Stimulated activated CD8-positive, alpha-beta memory T cell treated with anti-CD3 and anti-CD28 coated beads, Interleukin-4, amount 100 ng/mL, for 4 hours (primary cell): ENCODE measurements at places on chromosomes 6 and 20.

- DNase-seq: no peak
Observed at GRCh38 chr20:43138061-43138770, 51.5 kb downstream of the PTPRT start.

GRCh38 chr6:165245287-165245686 lies 64.1 kb downstream of the C6orf118 start:
- DNase-seq: no peak

DNA sequence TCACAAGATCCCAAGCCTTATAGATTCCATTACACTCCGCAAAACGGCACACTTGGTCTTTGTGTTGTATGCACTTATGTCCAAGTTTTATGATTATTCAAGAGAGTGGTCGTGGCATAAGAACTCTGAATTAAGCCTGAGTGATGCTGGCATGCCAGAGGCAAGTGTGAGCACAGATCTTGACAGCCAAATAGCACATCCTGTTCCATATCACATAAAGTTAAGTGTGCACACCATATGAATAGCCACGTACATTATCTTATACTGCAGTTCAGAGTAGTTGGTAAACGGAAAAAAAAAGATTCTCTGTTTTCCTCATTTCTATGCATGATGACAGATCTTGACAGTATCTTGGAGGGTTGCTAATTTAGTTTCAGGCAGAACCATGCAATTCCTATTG lies 727.3 kb upstream of the FLRT3 start:
- DNase-seq: no peak

GRCh38 chr20:60926831-60927230 lies 325.2 kb upstream of the CDH4 start:
- no peak for DNase-seq

- DNase-seq: no peak
Observed at GRCh38 chr20:11118802-11119380, 445.1 kb upstream of the JAG1 start.

DNA sequence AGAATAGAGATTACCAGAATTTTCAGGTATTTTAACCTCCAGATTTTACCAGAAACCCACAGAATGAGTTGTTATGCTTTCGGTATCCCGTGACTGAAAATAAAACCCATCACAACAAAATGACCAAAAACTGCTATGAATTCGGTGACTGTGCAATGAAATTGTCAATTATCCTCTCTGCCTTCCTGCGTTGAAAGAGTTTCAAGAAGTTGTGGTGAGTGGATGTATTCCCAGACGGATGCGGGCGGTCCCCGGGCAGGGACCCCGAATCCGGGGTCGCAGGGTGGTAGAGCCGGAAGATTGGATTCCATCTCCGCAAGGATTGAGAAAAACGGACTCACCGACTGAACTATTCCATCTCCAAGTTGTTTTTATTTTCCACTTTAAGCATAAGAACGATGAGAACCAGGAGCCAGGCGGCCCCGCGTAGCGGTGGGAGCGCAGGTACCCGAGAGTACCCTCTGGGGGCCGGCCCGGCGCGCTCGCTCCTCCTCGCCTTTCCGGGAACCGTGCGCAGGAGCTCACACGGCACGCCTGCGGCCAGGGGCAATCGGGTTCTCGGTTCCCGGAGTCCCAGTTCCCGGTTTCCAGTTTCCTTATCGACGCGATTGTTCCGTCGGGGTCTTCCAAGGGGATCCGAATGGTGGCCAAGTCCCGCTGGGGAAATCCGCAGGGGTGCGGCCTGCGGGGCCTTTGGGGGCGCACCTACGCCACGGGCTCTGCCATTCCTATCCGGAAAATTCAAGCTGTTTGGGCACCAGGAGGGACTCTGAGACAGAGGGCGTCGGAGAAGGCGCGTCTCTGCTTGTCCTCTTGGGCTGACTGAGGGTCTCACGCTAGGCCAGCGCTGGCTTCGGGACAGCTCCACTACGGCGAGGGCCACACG lies 104.9 kb upstream of the PRDM1 start:
- no peak for DNase-seq

GRCh38 chr20:54680439-54680838 lies 205.0 kb downstream of the DOK5 start:
- no peak for DNase-seq

- DNase-seq: no peak
Observed at GRCh38 chr6:2502096-2502997, 248.4 kb downstream of the MYLK4 start.

DNA sequence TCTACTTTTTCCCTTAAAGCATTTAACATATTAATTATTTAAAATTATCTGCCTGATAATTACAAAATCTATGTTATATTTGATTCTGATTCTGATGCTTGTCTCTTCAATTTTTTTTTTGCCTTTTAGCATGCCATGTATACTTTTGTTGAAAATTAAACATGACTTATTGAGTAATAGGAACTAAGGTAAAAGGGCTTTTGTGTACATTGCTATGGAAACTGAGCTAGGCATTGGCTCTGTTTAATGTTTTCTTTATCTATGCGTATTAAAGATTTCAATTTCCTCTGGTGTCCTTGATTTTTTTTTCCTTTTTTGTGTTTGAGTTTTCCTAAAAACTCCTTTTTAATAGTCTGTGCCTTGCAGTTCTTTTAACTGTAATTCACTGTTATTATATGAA lies 805.2 kb downstream of the DHX35 start:
- no peak for DNase-seq

- no peak for DNase-seq
Observed at GRCh38 chr6:20237677-20238460, 25.6 kb upstream of the MBOAT1 start.

GRCh38 chr20:19161336-19161735 lies 51.1 kb upstream of the SLC24A3 start:
- DNase-seq: no peak

DNA sequence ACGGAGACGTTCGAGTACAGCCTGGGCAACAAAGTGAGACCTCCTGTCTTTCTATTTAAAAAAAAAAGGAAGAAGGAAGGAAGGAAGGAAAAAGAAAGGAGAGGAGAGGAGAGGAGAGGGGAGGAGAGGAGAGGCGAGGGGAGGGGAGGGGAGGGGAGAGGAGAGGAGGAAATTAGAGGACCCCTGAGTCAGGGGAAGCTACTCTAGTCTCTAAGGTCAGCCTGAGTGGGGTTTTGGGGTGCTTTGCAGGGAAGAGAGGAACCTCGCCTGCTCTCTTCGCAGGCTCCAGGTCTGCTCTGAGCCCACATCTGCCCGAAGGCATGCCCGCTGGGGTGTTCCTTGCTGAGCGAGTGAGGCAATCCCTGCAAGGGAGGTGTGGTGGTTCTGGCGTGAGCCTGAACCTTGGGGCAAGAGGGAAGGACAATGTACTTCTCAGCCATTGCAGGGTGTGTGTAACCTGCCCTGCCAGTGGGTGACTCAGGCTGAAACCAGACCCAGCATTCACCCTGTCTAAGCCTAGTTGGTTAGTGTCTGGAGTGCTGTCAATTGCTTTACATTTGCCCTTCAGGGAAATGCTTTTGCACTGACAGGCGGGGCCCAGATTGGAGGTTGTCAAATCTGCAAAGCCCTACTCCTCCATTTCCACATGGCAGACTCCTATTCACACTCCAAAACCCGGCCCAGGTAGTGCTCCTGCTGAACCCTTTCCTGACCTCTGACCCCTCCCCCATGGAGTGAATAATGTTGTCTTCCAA lies 15.3 kb upstream of the MMP9 start:
- DNase-seq: no peak

DNA sequence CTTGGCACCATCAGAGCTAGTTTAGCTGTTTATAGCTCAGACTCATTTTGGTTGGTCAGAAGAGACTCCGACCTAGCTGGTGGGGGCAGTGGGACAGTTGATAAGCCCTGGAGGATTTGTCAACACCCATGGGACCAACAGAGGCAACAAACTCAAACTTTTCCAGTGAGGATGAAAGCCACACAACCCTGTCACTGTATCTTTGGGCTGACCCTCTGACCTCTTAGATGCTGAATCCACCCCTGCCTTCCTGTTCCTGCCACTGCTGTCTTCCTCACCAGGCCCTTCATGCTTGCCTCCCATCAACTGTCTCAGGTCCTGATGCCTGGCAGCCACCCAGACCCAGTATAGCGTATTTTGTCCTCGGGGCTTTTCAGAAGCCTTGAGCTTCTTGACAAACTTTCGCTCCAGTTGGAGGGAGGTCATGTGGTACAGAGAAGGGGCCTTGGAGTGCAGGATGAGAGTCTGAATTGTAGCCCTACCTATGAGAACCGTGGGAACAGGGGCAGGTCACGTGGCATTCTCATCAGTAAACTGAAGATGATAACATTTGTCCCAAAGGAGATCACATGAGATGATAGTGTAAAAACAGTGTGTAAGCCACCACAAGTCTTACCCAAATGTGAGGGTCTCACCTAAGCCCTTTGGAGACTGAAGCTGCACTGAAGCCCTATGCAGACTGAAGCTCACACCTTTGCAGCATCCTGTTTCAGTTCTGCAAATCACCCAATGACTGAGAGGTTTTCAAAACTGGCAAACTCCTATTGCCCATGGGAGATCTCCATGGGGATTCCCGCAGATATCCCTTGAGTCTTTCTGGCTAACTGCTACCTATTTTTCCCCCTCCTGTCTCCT lies 72.0 kb upstream of the F13A1 start:
- no peak for DNase-seq

GRCh38 chr6:114649298-114649697 lies 306.5 kb upstream of the HS3ST5 start:
- no peak for DNase-seq

DNA sequence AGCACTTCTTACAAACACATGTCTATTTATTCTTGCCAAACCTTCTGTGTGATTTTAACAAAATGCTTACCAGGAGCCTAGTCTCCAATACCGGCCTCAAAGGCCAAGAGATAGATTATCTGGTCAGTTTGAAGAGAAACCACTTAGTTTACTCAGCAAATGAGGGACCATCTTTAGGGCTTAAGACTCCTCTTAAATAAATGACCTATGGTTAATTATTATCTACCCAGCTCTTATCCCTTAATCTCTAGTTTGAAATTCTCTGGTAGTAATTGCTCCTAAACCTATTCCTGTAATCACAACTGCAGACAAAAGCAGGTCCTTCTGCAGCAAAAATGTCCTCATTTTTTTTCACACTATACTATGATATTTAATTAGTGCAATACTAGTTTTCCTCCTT lies 301.8 kb downstream of the KIF16B start:
- DNase-seq: no peak

DNA sequence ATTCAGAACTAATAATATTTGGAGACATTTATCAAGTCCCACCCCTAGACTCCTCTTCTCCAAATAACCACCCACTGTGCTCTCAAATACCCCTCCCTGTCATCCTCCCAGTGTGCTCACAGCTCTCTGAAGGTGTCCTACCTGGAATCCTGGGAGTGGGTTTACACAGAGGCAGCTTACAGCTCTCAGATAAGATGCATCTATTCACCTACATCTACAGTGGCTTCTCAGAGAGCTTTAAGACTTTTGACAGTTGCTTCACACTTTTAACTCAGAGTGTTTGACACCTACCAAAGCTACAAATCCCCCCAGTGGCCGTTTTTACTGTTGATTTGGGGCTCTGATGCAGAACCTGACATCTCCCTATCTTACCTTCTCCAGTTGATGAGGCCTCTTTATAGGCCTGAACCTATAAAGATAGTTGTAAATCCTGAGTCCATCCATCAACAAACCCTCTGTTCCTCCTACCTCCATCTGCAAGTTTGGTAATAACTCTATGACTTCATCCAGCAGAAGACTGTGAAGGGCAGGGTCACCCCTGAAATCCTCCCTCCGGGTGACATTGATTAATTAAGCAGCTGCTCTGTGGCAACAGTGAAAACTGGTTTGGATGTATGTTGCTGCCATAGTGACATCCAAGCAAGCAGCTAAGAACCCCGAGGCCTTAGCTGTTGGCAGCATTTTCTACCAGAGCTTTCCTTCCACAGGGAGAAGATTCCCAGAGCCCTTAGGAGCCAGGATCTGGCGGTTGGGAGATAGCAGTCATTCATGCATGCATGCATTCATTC lies 226.1 kb upstream of the RREB1 start:
- DNase-seq: no peak

DNA sequence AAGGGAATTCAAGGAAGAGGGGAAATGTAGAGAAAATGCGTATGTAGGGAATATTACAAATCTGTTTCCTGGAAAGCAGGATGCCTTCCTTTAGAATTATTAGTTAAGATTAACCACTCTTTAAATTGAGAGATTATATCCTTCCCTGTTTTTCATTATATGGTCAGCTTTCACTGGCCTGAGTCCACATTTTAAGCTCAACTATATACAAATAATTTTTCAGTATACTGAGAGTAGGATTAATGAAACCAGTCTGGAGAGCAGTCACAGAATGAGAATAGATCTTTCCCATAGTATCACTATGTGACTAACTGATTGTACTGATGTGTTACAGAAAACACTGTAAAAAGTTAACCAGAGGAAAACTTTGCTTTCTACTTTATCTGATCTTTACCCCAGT lies 306.3 kb downstream of the LAMA2 start:
- no peak for DNase-seq

DNA sequence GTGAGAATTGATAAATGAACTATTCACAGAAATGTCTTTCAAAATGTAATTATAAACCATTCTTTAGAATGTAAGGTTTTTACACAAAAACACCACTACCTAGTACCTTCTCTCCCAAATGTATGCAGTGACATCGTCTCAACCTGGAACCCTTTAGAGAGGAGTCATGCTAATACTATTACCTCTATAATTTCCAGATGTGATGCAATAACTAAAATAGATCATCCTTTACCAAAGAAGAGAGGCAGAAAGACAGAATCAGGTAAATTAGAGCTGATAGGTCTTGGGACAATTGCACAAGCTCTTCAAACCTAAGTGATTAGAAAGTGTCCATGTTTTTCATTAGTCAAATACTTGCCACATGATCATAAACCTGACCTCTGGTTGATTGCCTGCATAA lies 96.7 kb downstream of the HDGFL1 start:
- no peak for DNase-seq

DNA sequence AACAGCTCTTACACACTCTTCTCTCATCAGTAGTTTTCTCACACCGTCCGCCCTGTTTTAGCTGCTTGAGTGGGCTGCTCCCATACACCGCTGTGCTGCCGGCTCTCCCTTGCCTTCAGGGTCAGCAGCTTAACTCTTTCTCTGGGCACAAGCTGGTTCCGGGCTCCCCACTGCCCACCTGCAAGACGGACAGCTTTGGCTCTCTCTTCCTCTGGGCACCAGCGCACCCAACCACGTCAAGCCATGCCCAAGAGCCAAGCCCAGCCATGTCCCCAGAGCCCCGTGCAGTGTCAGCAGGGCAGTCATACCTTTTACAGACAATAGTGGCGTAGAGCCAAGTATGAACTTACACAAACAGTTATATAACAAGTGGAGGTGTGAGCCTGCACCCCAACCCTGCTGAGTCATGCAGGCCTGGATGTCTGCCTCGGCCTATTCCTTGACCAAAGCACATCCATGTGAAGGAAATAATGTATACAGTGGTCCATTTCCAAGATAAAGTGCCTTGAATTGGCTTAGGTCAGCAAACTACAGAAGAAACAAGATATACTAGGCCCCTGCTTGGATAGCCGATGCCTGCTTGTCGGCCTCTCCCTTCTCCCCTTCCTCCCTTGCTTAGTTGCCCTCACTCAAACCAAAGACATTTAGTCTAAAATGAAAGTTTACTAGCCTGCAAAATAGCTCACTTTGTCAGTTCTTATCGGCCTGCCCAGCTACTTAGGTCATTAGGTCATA lies 89.3 kb downstream of the JPH2 start:
- no peak for DNase-seq
